CD4-positive, alpha-beta T cell (primary cell): ENCODE measurements at places on chromosomes 5 and 9.
A peak's percentile ranks its signal among the peaks of the same experiment; 100 is the strongest.

DNA sequence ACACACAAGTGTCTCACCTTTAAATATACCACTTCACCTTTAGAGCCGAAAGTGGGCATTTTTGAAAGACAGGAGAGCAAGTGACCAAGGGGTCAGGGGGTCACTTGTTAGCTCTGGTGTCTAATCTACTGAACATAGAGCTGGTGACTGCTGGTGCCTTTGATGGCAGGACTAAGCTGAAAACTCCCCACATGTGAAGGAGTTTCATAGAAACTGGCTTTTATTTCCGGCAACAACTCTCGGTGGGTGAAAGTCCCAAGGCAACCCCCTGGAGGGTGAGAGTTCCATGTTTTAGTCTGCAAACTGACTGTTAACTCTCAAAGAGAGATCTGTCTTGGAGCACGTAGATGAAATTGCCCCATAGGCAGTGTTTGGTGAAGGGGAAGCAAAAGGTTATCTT, 466.9 kb downstream of the DMRTA1 start:
- no peak for DNase-seq

- DNase-seq, result no peak
Observed at GRCh38 chr5:163409384-163409783, 28.0 kb upstream of the CCNG1 start.

DNA sequence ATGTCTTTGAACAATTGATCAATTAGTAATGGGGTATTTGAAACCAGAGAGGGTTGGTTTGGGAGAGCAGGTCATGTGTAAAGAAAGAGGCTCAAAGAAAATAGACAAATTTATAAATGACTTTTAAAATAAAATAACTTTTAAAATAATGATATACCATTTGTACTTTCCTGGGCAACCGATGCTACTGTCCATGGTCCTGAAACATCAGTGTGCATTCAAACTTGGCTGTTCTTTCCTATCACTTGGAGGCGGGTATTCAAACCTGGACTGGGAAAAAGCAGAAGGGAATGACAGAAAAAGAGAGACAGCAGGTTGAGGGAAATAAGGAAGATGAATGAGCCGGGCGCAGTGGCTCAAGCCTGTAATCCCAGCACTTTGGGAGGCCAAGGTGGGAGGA, 1446.4 kb upstream of the WWC1 start:
- no peak for DNase-seq

- DNase-seq, result no peak
Observed at GRCh38 chr5:82591021-82591515, 312.9 kb upstream of the RPS23 start.

DNA sequence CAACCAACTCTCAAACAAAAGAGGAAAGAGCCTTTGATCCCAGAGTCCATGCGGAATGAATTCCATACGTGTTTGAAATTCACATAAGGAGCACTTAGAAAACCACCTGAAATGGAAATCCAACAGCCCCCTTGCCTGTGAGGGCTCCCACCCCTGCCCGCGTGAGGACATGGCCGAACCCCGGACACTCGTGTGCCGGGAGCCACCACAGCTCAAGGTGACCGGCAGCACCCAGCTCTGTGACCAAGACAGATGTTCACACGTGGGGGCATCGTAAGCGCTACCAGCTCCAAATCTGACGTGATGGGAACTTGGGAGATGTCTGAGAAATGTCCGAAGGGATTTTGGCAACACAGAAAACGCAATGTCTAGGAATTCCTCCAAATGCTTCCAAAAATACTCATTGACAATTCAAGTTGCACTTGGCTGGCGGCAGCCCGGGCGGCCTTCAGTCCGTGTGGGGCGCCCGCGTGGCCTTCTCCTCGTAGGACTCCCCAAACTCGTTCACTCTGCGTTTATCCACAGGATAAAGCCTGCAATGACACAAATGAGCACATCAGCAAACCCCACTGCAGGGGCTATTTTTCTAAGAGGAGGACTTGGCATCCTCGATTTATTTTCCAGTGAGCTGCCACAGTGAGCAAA, 23.2 kb upstream of the TERT start:
- DNase-seq, result peak; percentile 25

DNA sequence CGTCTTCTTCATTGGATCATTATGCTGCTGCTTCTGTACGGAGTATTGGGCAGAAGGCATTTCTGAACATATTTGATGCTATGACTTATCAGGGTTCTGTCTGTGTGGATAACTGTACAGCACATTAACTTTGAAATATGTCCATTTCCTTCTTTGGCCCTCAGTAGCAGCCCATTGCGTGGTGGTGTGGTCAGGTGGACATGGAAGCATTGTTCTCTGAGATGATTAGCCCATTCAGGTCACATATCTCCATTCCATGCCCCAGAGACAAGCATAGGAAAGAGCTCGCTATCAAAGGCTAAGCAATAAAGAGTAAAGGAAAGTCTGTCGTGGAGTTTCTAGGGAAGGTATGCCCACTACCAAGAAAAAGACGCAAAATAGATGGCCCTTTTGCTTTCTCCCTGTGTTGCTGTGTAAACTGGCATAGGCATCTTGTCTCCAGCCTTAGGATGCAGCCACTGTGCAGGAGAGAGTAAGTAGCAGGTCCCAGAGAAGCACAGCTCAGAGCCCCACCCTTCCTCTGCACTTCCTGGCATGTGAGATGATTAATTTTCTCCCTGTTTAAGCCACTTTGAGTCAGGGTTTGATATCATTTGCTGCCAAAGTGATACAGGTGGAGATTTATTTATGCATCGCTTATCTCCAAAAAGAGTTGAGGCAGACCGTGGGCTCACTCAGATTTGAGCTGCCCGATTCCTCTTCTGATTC, 221.9 kb downstream of the PDZD2 start:
- DNase-seq, result no peak

GRCh38 chr5:59221769-59222168, 638.9 kb downstream of the RAB3C start:
- DNase-seq, result no peak

DNA sequence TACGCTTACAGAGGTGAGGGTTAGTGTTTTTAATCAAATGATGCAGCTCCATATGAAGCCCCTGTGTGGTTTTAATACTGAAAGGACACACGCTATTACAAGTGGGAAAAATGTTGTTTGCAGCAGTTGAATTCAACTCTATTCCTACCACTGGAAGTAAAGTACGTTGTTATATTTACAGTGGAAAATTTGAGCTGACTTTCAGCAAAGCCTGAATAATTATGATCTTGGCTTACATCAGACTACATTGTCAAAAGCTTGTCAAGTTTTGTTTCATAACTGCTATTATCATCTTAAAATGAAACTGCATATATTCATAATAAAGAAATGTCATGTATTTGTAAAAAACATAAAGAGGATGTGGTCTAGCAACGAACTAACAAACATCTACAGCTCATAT, 818.5 kb downstream of the SEMA5A start:
- no peak for DNase-seq

DNA sequence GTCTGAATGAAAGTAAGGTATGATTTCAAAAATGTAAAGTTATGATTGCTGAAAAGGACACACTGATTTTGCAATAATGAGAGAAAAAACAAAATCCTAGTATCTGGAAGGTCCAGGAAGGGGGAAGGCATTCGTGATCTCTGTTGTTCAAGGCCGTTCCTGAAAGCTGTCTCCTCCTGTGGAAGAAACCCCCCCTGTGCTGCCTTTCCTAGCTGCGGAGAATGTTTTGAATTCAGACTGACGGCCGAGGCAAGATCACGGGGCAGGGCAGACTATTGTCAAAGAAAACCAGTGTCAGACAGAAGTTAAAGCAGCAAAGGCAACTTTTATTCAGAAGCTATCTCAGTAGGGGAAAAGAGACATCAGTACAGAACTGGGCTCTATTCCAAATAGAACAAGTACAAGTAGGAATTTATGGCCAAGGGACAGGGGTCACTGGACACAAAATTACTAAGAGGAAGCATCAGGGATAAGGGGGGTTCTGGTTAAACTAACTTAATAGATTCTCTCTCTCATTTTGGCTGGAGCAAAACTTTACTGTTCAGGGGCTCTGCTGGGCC, 61.9 kb upstream of the IGFBPL1 start:
- no peak for DNase-seq

GRCh38 chr9:96751815-96752214, 26.1 kb downstream of the ZNF510 start:
- DNase-seq, result no peak

DNA sequence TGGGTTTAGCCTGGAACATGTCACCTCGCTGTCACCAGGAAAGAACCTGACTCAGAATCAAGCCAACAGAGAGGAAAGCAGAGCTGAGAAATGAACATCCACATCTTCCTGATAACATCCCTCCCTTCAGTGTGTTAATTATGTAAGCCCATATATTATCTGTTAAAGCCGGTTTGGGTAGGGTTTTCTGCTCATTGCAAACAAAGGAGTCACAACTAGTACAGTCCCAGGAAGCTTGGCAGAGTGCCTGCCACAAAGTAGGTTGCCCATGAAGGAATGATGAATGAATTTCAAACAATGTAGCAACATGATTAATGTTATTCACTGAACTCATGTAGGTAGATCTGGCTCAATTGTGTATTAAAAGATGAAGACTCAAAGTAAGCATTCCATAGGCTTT, 10.4 kb upstream of the PPARGC1B start:
- no peak for DNase-seq

DNA sequence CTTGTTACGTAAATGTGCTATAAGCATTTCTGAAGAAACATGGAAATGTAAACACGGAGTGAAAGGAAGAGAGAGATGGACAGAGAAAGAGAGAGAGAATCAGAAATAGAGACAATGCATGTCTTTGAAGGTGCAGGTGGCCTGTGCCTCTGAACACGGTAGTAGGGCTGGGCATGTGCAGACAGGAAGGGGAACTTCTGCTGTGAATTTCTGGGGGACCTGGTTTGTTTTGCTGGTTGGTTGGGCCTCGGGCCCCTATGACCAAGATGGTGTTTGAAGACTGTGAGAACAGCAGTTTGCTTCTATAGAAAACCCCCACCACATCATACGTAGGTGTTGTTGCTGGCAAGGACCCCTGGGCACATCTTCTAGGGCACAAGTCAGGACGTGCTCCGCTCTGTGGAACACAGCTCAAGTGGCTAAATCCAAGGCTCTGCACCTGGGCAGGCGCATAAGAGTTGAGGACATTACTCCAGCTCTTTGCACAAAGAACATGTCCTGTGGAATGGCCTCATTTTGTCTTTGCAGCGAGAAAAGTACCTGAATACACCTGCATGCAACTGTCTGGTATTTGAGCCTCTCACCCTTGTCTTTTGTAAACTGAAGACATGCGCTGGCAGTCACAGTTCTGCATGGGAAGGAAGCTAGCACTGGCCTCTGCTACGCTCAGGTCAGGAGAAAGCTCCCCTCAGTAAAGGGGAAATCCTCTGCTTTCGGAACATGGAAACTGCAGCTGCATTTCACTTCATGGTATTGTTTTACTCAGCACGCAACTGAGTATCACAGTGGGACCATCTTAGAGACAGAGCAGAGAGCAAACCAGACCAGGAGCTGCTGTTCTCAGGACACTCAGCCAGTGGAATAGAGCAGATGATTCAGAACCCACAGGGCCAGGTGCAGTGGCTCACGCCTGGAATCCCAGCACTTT, 2.7 kb downstream of the OR2V2 start:
- no peak for DNase-seq

- DNase-seq, result no peak
Observed at GRCh38 chr5:80078921-80079320, 43.8 kb downstream of the THBS4 start.

DNA sequence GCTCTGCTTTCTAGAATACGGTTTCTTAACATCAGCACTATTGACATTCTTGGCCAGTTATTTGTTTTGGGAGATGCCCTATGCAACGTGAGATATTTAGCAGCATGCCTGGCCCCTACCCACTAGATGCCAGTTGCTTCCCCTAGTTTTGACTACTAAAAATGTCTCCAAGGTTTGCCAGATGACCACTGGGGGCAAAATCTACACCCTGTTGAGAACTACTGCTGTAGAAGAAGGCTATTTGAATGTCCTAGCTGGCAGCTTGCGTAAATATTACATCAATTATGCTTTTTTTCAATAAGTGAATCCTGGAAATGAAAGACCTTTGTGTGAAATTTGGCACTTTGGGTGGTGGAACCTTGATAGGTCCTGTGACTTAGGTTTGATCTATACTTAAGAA, 5.0 kb downstream of the NCBP1 start:
- no peak for DNase-seq

- peak; percentile 60 for DNase-seq
Observed at GRCh38 chr9:126499005-126499910, 114.5 kb upstream of the LMX1B start.

GRCh38 chr5:139783436-139783965, 12.1 kb upstream of the PSD2 start:
- DNase-seq, result no peak

DNA sequence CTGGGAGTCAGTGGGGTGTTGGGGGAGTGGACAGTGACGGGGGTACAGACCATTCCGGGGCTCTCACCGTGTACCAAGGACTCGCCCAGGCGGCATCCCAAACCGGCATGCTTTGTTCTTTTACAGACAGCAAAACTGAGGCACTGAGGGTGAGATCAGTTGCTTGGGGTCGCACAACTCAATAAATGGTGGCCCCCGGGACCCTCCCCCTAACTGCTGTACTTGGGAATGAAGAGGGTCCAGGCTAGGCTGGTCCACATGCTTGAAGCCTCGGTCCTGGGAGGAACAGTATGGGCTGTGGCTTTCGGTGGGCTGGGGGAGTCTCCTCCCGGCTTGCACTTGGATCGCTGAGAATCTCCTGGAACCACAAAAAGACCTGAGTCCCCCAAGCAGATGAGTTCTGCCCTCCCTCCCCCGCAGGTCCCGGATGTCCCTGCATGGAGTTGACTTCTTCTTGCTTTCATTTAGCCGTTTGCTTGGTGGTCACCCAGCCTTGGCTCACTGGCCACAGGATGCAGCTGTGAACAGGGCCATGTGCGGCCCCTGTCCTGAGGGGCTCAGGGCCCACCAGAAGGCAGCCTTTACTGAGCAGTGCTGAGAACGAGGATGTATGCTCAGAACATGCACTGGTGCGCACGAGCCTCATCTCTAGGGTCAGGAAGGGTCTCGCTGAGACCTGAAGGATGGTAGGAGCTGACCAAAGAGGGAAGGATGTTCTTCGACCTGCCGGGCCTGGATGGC, 4.2 kb downstream of the LAMC3 start:
- DNase-seq, result no peak

DNA sequence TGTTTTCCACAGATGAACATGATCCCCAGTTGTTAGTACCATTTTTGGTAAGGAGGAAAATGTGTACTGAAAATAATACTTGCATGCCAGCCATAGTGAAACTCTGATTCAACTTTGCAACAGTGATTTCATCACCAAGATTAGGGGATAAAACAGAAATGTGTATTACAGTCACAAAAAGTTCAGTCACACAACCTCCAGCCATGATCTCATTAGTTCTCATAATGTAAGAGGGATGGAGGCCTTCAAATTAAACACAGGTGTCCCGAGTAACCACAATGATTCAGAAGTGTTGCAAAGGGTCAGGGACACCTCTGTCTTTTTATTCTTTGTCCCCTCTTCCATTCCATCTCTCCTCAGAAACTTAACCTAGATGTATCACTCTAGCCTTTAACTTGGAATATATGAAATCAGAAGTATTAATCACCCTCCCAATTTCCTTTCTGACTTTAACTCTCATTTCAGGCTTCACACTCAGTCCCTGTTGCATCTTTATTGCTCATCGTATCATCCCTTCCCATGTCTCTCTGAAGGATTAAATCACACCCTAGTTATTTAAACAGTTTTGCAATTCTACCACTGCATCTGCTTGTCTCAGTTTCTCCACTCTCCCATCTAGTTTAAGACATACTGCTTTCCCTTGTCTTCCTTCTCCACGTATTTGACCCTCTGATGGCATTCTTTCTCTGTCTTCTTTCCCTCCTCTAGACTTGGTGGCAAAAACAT, 291.2 kb downstream of the ADAMTS6 start:
- DNase-seq, result no peak
